GM12878 (cell line): ENCODE measurements at places on chromosomes 6 and 20.

GRCh38 chr6:95804847-95805541 lies 210.8 kb upstream of the FUT9 start:
- DNase-seq: no peak

- DNase-seq: no peak
Measured at GRCh38 chr20:41391587-41392001, 25.0 kb upstream of the EMILIN3 start.

DNA sequence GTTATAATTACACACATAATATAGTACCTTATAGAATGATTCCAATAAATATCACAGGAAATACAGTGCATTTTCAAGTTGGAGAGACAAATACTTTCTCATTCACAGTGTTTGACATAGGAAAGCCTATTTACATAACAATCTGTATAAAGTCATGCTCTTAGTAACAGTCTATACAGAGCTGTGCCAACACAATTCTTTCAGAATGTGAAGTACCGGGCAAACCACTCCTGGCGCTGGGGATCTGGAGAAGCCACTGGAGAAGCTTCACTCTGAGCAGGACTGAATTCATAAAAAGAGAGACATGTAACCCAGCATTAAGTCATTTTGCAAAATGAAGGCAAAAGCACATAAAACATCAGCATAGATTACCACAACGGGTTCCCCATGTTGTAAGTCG lies 24.9 kb upstream of the MCM9 start:
- no peak for DNase-seq

DNA sequence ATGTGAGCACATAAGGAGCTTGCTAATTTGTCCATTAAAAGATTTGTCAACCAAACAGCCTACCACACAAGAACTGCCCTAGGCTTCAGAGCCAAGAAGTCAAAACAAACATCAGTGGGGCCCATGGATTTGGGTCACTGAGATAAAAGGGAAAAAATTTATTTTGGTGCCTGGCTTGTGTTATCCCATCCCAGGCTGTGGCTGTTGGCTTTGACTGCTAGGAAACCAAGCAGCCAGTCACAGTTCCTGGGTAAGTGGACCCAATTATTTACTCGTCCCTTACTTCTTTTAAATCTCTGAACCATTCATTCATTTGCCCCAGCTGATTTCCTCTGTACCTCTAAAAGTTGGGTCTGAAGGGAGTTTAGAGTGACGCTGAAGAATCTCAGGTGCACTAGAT lies 41.3 kb downstream of the EDN1 start:
- DNase-seq: no peak
